ENCODE measurements at places on chromosomes 7 and 10.

DNA sequence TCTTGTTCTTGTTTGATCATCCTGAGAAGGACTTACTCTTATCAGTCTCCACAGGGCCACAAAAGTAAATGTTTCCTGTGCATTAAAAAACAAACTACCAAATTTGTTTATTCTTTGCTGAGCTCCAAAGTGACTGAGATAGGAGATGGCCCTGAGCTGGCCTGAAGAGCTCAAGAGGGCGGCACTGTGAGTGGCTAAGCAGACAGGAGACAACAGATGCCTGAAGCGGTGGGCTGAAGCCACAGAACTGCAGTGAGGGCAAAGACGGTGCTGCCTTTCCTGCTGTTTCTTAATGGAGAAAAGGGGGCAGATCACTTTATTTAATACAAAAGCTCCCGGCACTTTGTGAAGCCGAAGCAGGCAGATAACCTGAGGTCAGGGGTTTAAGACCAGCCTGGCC lies 379.6 kb downstream of the ARL4A start:
- DNase-seq: no peak

DNA sequence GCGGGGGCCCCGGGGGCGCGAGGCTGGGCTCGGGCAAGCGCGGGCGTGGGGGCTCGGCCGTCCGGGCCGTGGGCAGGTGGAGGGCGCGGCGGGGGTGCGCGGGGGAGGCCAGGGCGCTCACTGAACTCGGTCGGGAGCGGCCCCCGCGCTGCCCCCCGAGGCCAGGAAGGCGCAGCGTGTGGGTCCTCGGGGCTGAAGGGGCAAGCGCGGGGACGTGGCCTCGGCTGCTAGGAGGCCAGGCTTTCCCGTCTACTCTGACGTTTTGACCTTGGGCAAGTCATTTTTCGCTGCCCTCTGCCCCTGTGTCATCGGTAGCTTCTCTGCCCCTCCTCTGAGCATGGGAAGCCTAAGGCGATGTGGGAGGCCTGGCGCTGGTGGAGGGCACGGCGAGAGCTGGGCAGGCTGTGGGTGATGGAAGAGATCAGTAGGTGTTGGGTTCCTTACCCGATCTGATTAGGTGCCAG lies 441 bp downstream of the FBH1 start:
- peak; percentile 15 for DNase-seq

DNA sequence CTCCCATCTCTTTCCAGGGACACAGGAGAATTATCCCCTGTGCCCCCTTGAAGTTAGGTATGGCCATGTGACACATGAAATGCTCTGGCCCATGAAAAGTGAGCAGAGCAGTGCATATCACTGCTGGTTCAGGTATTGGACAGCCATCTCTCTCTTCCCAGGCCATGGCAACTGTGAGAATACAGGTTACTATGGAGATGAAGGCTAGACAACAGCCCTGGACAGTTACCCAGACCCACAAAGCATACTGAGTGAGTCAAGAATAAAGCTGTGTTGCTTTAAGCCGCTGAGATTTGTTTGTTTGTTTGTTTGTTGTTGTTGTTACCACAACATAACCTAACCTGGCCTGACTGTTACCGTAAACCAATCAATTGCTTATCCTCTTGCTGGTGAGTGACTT lies 722.3 kb downstream of the KCNMA1 start:
- no peak for DNase-seq

DNA sequence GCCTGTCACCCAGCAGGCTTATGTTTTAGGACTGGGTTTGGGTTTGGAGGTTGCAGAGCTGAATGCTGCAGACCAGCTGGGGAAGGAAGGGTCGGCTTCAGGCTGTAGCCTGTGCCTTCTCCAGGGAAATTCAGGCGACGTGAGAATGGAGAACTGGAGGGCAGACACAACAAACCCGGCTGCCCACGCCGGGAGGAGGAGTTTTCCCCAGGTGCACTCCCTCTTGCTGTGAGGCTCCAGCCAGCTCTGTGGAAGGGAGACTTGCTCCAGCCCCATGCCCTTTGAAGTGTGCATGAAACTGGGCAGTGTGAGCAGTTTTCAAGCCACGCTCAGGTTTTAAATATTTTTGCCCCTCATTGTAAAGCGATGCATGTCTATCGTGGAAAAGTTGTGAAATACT lies 279.1 kb downstream of the CCSER2 start:
- DNase-seq: no peak

GRCh38 chr7:105389088-105389650 lies 448 bp upstream of the SRPK2 start:
- no peak for DNase-seq

- DNase-seq: no peak
These were observed 7.6 kb upstream of the HOXA13 start for GRCh38 chr7:27207348-27207985.
